Hippocampal formation (tissue), 2 donors: ENCODE measurements at places on chromosomes 13 and 19.

GRCh38 chr13:111131611-111132010, 16.5 kb downstream of the ARHGEF7 start:
- no peak for DNase-seq

DNA sequence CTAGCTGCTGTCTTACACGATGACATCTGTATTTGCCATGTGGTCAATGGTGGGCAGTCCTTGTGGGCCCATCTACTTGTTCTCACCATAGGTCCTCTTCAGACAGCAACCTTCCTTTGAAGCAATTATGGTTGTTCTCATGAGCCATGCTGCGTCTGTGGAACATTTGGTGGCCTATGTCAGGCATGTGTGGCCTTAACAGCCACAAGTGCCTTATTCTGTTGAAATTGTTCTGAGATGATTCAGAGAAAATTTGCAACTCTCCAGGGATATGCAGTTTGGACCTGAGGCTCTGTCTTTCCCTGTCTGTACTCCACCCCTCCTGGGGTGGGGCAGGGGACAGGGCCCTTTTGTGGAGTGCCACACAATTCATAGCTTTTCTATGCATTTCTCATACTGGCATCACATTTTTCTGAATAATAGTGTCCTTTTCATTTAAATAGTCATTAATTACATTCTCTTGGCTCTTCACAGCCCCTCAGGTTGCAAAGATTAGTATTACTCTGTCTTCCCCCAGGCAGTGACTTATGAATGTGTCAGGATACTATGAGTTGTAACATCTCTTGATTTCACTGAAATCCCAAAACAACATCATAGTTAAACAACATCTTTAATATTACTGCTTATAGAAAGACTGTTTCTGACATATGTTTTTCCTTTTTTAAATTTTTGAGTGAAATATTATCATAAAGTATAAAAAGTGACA, 102.1 kb downstream of the ITGBL1 start:
- DNase-seq = no peak

- no peak for DNase-seq
Observed at GRCh38 chr19:50780753-50781435, 9.3 kb upstream of the ACP4 start.

- no peak for DNase-seq
Observed at GRCh38 chr19:19775891-19776205, 42.9 kb upstream of the ZNF14 start.
